Brain (organoid and tissue), 16 donors: ENCODE measurements at places on chromosomes 2 and 18.
A peak's percentile ranks its signal among the peaks of the same experiment; 100 is the strongest.

- DNase-seq: peak; percentile 83
These were observed 38.1 kb upstream of the STAT1 start for GRCh38 chr2:191051825-191052778.

DNA sequence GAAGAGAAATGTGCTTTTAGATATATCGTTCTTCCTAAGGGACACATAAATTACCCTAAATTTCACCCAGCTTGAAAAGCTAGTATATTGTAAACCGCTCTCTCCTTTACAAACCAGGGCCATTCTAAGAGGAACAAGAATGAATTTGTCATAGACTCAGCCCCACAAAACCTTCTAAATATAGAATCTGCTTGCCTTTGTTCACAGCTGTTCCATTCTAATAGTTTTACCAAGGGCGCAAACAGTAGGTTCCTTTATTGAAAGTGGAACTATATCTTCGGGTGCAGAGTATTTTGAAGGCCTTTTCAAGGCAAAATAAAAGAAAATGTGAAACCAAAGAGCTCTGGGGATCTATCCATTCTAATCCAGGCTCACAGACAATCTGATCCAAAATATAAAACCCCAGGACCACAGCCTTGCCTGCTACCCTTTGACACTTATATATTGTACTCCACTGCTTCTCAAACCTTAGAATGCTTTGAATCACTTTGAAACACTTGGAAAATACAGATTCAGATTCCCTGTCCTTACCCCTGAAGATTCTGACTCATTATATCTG, 316.8 kb downstream of the PAX3 start:
- DNase-seq: peak; percentile 27

GRCh38 chr18:45958730-45959129, 8.4 kb downstream of the EPG5 start:
- no peak for DNase-seq

DNA sequence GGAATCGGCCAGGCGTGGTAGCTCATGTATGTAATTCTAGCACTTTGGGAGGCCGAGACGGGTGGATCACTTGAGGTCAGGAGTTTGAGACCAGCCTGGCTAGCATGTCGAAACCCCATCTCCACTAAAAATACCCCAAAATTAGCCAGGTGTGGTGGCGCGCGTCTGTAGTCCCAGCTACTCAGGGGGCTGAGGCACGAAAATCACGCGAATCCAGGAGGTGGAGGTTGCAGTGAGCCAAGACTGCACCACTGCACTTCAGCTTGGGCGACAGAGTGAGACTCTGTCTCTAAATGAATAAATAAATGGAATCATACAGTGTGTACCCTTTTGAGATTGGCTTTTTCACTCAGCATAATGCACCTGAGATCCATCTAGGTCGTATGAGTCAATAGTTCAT, 19.4 kb upstream of the TTC39C start:
- DNase-seq: no peak

GRCh38 chr18:58413667-58414628, 214.9 kb downstream of the ALPK2 start:
- no peak for DNase-seq

- no peak for DNase-seq
These were observed 194.3 kb upstream of the ERBB4 start for GRCh38 chr2:212732860-212733259.

DNA sequence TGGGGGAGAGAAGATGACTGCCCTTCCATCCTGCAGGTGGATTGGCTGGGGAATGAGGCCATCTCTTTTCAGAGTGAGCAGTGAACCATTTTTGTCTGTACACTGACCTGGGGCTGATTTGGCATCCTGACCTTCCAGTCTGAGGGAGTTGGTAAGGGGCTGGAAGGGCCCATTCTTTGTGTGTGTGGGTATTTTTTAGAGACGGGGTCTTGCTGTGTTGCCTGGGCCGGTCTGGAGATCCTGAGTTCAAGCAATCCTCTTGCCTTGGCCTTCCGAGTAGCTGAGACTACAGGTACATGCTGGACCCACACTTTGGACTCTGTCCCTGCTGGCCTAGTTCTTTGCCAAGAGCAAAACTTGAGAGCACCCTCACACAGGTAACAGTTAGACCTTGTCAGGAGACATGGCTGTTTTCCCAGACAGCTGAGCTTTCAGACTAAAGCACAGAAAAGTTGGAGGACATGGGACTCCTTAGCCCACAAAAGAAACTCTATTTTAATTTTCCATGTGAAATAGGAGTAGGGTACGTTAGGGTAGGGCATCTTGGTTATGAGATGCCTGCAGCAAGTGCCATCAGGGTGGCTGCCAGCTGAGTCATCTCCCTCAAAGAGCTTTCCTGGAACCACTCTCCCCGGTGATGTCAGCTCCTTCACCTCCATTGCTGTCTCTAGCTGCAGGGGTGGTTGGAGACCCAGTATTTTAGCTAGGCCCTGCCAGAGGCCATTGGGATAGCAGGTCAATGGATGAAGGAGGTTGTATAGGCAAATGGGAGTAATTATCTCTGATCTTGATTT, 60.7 kb downstream of the DGKD start:
- no peak for DNase-seq

GRCh38 chr2:8680822-8681760, 765 bp upstream of the ID2 start:
- peak; percentile 74 for DNase-seq

DNA sequence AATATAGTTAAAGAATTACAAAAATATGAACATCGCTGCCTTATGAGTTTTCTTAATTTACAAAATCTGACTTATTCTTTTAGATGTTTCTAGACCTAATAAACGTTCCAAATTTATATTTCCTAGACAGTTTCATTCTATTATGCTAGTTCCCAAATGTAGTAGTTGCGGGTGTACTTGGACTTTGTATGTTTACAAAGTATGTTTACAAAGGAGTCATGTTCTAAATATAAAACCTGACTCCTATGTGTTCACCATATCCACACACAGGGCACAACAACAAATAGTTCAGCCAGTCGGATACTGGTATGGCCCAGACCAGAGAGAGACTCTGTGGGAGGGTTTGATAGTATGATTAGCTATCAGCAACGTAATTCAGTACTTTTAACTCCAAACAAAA, 230.7 kb downstream of the KCNH7 start:
- DNase-seq: no peak

GRCh38 chr18:14026199-14026598, 106.0 kb downstream of the ZNF519 start:
- DNase-seq: no peak

GRCh38 chr2:25279091-25279651, 62.6 kb downstream of the DNMT3A start:
- no peak for DNase-seq

- no peak for DNase-seq
These were observed 79.7 kb upstream of the LRATD1 start for GRCh38 chr2:14552818-14553217.

DNA sequence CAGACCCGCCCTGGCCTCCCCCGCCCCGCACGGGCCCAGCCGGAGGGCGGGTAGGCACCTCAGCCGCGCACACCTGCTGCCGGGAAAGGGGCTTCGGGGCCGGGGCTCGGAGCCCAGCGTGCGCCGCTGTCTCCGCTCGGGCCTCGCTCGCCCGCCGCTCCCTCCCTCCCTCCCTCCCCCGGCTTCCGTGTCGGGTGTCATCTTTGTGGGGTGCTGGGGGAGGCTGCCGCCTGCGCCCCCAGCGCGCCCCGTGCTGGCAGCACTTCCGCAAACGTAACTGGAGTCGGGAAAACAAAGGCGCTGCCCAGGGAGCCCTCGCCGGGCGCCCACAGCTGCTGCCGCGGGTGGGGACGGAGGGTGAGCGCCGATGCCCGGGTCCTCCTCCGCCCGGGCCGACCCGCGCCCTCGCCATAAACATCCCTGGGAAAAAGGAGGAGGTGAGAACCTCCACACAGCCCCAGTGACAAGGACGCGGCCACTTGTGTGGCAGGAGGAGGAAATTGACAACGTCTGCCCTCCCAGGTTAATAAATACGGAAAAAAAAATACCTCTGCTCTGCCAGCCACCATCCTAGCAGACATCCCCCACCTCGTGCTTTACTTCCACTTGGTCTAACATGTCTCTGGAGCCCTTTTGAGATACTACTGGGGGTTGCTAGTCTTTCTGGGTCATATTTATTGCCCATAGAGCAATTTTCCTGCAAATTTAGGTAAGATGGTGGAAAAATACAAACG, 550 bp downstream of the MFSD6 start:
- peak; percentile 78 for DNase-seq

GRCh38 chr2:28976584-28976983, 4.5 kb upstream of the TOGARAM2 start:
- no peak for DNase-seq

DNA sequence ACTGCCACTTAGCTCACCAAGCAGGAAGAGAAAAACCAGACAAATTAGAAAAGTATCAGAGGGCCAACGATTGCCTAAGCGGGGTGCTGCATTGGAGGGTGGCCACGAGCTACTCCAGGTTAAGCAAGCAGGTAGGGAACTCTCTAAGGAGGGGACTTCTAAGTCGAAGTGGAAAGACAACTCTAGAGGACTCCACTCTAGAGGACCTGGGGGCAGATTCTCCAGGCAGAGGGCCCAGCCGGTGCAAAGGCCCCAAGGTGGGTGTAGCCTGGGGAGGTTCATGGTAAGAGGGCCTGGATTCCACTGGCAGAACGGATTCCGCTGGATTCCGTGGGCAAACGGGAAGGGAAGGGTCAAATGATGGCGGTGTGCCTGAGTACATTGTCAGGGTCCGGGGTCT, 12.7 kb downstream of the FBLN7 start:
- no peak for DNase-seq

GRCh38 chr2:210496512-210496911, 20.0 kb upstream of the LANCL1 start:
- no peak for DNase-seq

DNA sequence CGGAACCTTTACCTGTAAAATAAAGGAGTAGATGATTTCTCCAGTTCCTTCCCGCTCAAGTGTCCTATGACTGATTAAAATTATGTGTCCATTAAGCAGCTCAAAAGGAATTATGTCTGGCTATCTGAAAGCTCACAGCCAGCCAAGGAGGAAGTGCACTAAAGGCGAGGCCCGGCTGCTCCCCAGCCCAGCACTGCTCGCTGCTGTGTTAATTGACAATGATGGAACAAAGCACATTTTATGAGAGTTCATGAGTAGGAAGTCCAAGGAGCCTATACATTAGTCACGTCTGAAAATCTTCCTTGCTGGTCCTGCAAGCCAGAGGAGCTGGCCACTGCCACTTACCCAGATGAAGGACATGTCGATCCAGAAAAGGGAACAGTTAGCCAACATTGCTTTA, 14.3 kb downstream of the TTC32 start:
- no peak for DNase-seq

DNA sequence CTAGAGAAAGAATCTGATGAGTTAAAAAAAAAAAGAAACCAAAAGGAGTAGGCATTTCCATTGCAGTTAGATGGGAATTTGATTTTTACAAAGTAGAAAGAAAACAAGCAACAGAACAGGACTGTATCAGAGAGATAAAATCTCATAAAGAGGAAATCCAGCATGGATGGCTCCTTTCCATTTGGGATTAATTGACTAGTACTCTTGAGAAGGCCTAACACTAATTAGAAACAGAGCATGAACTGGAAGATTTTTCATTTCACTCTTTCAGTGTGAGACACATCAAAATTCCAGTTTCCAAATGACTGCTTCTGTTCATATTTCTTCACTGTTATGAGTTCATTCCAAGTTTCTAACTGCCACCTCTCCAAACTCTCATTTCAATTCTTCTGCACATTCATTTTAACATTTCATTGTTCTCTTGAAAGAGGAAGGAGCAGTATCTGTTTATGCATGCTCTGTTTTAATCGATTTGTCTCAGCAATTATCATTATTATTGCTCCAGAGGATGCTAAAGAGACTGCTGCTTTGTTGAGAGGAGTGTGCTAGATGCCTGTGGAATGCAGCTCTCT, 108.8 kb upstream of the PIEZO2 start:
- no peak for DNase-seq

DNA sequence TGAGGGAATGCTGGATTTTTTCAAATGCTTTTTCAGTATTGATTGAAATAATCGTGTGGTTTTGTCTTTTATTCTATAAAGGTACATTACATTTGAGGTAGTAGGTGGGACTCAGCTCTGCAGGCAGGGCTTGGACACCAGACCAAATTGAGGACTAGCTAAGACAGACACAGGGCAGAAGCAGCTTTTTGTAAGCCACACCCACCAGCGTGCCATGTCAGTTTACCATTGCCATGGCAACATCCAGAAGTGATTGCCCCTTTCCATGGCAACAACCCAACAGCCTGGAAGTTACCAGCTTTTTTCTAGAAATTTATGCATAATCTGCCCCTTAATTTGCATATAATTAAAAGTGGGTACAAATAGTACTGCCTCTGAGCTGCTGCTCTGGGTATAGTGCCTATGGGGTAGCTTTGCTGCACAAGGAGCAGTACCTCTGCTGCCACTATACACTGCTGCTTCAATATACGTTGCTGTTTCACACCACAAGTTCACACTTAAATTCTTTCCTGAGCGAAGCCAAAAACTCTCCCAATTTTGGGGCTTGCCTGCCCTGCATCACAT, 23.6 kb upstream of the VWA3B start:
- DNase-seq: peak; percentile 68

- DNase-seq: no peak
These were observed 37.5 kb upstream of the STK17B start for GRCh38 chr2:196208915-196209314.

DNA sequence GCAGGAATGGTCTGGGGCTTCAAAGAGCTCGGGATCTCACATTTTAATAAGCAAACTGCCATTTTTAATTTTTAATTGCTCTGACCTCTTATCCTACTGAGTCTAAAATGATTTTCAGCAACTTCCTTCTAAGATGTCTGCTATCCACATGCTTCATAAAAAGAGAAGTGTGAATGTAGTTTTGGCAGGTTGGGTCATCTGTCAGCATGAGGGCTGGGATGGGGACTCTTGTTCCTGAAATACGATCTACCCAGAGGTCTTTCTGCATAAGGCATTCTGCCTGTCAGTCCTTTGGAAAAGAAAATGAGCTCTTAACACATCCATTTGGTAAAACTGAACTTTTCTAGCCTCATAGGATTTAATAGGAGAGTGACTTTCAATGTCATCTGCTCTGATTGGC, 252.8 kb upstream of the APCDD1 start:
- DNase-seq: no peak

DNA sequence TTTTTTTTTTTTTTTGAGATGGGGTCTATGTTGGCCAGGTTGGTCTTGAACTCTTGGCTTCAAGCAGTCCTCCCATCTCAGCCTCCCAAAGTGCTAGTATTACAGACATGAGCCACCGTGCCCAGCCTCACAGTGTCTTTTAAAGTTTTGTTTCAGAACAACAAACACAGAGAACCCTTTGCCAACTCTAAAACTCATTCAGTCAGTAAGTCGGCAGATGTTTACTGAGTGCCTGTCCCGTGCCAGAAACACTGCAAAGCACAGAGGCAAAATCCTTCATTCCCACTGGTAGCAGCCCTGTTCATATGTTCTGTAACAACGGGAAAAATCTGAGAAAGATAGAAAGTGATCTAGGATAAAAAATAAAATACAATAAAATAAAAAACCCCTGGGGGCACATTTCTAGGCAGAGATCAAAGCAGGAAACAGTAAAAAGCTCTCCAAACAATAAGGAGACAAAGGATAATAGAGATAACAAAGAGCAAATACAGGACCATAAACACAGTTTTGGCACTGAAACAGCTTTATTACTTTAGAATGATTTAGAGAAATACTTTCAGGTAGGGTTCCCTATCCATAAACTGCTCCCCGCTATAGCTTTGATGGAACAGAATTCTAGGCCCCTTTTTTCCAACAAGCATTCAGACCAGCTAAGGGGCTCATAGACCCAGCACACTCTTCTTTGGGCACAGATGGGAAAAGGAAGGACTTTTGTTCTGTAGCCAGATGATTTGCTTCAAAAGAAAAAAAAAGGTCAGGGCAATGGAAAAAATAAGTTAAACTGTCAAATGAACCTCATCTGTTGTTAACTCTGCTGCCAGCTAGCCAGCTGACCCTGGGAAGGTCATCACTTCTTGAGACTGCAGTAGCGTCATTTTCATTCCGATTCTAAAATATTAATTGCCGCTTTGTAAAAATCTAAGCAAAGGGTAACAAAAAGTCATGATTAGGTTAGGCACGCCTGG, 212.3 kb downstream of the CDH20 start:
- DNase-seq: no peak
